T-helper 1 cell (primary cell): ENCODE measurements at places on chromosomes 4 and X.

DNA sequence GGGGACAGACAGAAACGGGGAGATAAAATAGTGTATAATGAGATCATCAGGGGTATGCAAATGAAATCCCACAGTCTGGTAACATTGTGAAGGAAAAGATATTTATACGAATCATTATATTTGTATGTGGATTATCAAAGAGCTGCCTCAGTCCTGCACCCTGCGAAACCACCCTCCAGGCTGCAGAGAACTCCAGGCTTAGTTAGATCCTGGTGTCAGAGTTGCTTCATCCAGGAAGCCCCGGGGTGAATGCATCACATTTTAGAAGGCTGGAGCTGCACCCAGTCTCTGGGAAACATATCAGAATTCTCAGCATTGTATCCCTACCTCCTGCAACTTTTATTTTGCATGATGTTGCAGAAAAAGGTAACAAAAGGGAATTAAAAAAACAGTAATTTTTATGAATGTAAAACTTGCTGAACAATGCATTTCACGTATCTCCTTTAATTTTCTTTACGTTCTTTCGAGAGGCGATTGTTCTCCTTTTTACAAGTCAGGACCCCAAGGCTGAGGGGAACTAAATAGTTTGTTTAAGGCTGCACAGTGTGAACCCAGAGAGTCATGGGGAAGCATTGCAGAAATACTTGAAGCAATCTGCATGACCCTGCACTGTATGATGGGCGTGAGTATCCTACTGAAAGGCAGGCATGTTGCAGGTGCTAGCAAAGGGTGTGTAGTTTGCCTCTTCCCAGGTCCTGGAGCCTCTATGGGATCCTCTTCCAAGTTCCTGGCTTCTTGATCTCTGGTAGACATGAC, 299.5 kb upstream of the CLNK start:
- DNase-seq = no peak

DNA sequence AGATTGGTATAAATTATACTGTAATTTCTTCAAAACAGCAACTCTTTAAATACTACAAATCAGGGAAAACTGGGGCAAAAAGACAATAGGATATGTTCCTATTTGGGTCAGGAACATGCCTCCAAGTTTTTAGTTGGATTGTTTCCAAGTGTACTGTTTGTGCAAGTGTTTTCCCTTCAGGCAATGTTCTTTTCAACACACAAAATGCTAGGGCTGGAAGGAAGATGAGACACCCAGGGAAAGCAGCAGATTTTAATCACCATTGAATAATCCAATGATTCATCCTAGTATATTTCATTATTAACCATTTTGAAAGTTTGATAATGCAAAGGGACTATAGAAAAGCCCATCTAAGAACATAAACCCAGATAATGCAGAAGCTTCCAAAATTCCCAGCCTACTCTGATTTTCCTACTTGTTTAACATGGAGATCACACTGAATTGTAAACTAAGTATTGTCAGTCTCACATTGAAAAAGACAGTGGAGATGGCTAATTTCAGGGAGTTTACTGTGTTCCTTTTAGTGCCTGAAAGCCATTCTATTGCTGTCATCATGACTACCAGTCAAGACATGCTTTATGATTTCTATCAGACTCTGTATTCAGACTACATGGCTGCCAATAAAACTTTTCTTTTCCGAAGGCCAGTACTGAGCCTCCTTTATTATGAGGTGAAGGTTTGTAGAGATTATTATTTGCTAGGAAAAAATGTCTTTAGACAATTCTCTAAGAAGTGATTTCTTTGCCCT, 38.6 kb downstream of the COL4A6 start:
- DNase-seq = no peak

- DNase-seq = no peak
These were observed 76.5 kb upstream of the BCOR start for GRCh38 chrX:40174001-40174853.

- DNase-seq = no peak
These were observed 87.9 kb downstream of the IL1RAPL1 start for GRCh38 chrX:28675173-28675572.

DNA sequence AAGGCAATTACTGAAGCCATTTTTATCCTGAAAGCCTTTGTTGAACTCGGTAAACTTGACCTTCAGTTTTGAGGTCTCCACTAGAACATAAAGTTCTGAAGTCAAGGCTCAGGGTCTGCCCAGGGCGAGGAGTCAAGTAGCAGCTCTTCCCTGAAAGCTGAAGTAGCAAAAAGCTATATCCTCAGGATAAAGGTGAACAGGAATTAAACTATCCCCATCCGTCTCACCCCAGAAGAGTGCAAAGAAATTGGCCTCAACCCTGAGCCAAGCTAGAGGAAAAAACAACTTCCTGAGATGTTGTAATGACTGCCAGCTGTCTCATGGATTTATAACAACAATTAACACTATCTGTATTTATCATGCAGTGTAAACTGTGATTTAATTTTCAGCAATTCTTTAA, 590.8 kb downstream of the SPRY1 start:
- no peak for DNase-seq

DNA sequence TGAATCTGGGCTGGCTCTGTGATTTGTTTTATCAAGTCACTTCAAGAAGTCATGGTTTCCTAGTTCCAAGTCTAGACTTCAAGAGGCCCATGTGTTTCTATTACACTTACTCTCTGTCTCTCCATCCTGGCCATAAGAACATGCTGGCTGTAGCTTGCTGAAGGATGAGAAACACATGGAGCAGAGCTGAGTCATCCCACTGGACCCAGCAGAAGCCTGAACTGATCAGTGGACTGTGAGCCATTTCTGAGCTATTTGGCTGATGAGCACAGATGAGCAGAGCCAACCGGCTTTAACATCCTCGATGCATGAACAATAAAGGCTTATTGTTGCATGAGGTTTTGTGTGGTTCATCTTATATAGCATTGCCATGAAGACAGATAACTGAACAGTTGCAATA, 290.6 kb upstream of the BOD1L1 start:
- DNase-seq = no peak

GRCh38 chr4:8136529-8136928, 22.1 kb downstream of the ABLIM2 start:
- no peak for DNase-seq

DNA sequence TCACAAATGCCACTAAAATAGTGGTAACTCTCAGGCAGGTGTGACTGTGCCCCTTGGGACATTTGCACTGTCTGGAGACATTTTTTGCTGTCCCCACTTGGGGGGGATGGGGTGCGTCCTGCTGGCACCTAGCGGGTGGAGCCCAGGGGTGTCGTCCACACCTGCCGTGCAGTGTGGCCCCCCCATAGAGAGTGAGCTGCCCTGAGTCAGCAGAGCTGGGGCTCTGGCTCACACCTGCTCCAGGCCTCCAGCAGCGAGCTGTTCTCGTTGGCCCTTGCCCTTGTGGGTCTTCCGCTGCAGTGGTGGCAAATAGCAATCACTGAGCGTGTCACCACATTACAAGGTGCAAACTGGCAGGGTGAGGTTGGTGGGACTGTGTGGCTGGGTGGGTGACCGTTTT, 64.6 kb downstream of the CLDN34 start:
- no peak for DNase-seq

DNA sequence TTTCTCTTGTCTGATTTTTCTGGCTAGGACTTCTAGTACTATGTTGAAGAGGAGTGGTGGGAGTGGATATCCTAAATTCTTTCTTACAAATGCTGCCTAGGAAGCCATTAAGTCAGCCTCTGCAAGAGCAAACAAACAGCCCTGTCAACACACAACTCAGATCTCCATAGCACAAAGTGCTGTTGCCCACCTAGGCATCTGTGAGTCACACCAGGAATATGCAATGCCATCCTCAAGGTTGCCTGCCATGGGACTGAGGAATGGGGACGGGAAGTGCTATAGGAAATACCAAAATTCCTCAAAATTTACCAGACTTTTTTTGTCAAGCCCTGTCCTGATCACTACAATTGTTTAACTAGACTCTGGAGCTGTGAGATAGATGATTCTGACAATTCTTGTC, 466.9 kb downstream of the FSTL5 start:
- DNase-seq = no peak
